ENCODE measurements at places on chromosomes 4 and X.

GRCh38 chr4:15469402-15470127, at the start of gene CC2D2A:
TSS of gene CC2D2A (plus strand) at chr4:15469882. CDS start at chr4:15475933, 6,051 bp downstream.
- no peak for DNase-seq

- DNase-seq, result no peak
Observed at GRCh38 chr4:22487328-22487727, 28.5 kb downstream of the ADGRA3 start.

DNA sequence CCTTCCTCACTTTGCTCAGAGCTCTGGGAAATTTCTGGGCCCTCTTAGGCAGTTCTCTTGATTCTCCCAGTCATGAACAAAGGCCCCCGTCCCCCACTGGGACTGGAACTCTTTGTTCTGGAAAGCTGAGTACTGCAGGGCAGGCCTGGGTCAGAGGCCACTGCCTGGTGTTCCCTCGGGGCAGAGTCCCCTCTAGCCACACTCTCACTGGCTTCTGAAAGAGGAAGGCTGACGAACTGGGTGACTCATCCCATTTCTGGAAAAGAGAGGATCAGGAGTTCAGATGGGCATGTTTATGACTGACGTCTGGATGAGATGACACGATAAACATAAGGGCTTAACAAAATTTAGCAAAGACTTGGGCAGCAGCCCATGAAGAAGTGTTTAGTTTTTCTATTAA, 47.7 kb downstream of the DDX3X start:
- no peak for DNase-seq

GRCh38 chr4:123785538-123785937, 388.9 kb downstream of the SPRY1 start:
- no peak for DNase-seq

DNA sequence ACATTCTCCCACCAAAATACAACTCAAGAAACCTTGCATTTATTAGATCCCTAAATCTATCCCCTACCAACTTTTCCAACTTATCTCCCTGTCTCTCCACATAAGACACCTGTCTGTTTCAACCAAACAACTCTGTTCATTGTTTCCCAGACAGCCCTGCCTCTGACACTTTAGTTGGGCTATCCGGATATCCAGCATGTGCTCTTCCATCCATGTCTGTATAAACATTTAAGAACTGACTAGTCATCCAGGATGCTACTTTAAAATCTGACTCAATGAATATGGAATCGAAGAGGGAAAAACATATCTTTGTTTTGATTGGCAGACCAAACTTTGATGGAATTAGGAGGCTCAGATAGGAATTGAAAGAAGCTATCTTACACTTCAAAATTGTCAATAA, 143.2 kb upstream of the DCAF8L1 start:
- no peak for DNase-seq

DNA sequence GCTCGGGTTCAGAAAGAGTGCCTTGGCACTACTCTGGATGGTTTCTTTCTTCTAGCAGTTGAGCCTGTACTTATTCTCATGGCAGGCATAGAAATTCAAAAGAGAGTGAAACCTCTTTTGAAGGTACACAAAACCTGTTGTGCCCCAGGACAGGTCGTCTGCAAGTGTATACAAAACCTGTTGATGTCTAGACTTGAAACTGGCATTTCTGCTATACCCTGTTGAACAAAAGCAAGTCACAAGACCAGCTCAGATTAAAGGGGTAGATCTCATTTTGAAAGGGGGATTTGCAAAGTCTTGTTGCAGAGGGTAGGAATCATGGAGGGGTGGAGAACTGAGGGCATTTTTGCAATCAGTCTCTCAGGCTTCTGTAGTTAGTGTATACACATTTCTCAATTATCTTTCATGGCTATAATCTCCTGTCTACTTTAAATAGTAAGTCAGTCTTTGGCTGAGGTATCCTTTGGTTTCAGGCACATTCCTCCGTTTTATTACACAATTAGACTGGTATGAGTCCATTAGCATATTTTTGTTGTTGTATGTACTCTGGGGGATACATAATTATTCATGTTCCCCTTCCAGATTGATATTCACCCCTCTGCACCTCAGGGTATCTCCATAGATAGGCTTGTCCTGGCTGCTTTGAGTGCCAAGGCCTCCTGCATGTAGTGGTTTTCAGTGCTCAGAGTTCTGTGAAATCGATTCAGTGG, 251.4 kb downstream of the DTHD1 start:
- DNase-seq, result no peak

DNA sequence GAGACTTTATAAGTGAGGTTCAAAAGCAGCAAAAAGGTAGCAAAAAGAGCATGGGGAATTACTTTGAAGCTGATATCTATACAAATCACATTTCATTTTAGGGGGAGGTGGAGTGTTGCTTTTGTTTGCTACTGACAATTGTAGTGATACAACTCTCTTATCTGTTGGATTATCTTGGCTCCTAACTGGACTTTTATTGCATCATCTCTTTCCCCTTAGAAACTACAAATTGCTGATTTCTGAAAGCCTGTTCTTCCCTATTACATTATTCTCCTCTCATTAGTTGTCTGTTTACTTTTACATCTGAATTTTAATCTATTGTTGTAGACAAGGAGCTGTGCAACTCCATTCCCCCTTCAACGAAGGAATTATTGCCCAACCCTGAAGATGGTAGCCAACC, 75.0 kb upstream of the GNPDA2 start:
- no peak for DNase-seq

- no peak for DNase-seq
Observed at GRCh38 chrX:85052205-85052604, 48.5 kb downstream of the APOOL start.

- no peak for DNase-seq
Observed at GRCh38 chr4:16439768-16440167, 213.5 kb upstream of the TAPT1 start.

- DNase-seq, result no peak
Observed at GRCh38 chrX:110215411-110215810, 102.5 kb downstream of the AMMECR1 start.

DNA sequence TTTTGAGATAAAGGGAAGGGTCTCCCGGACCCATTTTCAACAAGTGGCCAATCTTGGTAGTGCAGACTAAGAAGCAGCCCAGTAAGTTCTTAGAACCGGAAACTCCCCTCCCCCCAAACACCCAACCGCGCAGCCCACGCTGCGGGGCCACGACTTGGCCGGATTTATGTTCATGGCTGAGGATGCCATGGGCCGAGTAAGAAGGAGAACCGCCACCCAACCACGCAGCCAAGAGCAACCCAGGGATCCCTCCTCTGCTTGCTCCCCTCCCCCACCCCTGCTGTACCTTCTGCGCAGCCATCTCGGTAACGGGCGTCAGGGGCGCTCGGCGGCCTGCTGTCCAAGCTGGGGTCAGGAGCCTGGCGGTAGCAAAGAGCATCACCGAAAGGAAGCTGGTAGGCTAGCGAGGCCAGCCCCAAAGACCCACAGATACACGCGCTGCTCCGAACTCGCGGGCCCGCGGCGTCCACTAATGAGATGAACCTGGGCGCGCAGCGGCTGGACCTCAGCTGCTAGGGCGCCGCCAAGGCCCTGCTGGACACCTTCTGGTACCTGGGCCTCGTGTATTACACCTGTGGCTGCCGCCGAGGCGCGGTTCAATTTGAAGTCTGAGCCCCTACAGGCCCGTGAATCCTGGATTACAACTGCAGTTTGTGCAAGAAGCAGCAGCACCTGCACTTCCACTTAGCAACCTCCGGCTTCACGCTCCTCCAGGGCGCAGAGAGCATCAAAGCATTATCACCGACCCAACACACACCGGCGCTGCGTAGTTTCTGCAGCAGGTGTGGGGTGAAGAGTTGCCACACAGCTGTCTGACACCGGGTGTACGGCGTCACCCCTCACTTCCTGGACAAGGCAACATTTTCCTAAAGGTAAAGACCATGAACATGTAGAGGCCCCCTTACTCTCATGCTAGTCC, 63.4 kb downstream of the NUDT10 start:
- peak; percentile 13 for DNase-seq

GRCh38 chr4:69610484-69610883, 29.0 kb downstream of the UGT2A2 start:
- no peak for DNase-seq

DNA sequence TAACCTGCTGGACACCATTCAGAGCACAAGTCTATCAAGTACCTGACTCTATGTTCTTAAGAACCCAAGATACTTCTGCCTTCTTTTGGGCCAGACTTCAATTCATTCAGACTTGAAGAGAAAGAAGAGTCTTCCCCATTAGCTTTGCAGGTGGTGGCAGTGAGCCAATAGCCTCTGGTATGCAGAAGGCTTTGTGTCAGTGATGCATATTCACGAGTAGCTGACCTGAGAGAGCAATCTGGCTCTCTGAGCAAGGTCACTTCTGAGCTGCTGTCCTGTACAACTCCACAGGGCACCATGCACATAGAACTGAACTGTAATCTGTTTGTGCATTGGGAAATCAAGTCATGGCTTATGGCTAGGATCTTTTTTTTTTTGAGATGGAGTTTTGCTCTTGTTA, 39.9 kb upstream of the SPINK2 start:
- DNase-seq, result no peak

- DNase-seq, result no peak
Observed at GRCh38 chr4:86924811-86925210, 10.0 kb upstream of the AFF1 start.

GRCh38 chr4:186037692-186038658, 31.0 kb upstream of the TLR3 start:
- DNase-seq, result no peak

Measured in activated naive CD8-positive, alpha-beta T cell treated with anti-CD3 and anti-CD28 coated beads, Interleukin-2, amount 50 U/mL, for 16 hours (primary cell).